ENCODE measurements at places on chromosomes 6 and 20. TPM values are rescaled to one million over a fixed set of nuclear protein-coding genes. Genes with fewer than 3 reads are reported as not detected.

The SAMD3 gene
- total RNA-seq = 4.0 TPM

The EFCAB8 gene
- 0.14 TPM for total RNA-seq

The SPEF1 gene
- total RNA-seq = not detected

The DEFB114 gene
- total RNA-seq = not detected

GRCh38 chr6:106377061-106377540 lies 16.6 kb downstream of the CRYBG1 start:
- no peak for DNase-seq

DNA sequence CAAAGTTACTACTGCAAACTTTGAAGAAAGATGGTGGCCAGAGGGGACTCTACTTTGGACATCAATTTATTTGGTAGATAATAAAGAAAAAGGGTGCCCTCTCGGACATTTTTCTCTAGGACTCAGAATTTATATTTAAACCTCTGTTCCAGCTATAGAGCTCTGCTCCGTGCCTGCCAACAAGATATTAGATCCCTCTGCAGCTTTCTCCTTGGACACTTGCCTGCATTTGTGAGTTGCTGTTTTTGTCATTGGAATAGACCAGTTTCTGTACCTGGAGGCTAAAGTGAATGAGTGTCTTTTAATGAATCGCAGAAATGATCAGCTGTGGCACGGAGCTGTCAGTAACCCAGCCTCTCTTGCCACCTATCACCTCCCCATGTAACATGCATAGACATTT lies 253.5 kb downstream of the NRN1 start:
- no peak for DNase-seq

GRCh38 chr20:56372850-56373249 lies 14.1 kb downstream of the FAM210B start:
- DNase-seq = no peak

- DNase-seq = no peak
These were observed 52.5 kb downstream of the MKKS start for GRCh38 chr20:10381477-10381876.

- no peak for DNase-seq
These were observed 15.7 kb downstream of the RNASET2 start for GRCh38 chr6:166940643-166941068.

GRCh38 chr6:96015518-96016333 lies at the start of gene FUT9:
Gene FUT9, plus strand, starts transcription at chr6:96015974. Its CDS starts 187,182 bp downstream, at chr6:96203156.
- no peak for DNase-seq

GRCh38 chr6:117188627-117189201 lies 76.6 kb upstream of the VGLL2 start:
- DNase-seq = no peak

DNA sequence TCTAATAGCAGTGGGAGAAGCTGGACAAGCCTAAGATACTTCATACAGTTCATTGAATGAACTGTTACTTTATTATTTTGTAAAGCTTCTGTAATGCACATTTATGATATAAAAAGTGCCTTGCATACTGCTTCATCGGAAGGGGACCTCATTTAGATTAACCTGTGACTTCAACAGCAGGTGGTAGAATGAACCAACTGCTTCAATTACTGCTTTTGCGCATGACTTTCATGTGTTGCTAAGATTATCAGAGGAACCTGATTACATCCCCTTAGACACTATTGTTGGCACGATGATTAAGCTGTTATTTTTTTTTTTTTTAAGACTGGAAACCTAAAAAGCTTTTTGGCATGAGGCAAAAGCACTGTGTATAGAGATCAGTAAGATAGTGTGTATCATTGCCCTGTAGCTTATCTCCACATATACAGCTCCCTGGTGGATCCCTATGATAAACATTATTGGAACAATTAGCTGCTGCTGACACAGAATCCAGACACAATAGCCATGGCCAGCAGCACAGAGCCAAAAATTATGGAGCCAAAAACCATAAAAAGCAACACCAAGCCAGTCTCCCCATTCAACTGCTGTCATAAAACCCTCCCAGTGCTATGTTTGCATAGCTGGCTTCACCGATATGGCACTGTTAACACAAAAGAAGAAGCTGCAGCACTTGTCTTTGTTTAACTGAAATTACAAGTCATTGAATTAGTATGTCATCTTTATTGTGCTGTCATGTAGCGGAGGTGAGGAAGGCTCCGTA lies 731.6 kb upstream of the MMS22L start:
- no peak for DNase-seq

GRCh38 chr20:23071996-23072395 lies 14.1 kb downstream of the CD93 start:
- no peak for DNase-seq

GRCh38 chr20:62824476-62825332 lies 7.9 kb downstream of the COL9A3 start:
- DNase-seq = peak; percentile 86

GRCh38 chr6:122799140-122799745 lies 10.2 kb downstream of the SMPDL3A start:
- DNase-seq = no peak

GRCh38 chr6:11459079-11459610 lies 78.4 kb upstream of the TMEM170B start:
- no peak for DNase-seq

DNA sequence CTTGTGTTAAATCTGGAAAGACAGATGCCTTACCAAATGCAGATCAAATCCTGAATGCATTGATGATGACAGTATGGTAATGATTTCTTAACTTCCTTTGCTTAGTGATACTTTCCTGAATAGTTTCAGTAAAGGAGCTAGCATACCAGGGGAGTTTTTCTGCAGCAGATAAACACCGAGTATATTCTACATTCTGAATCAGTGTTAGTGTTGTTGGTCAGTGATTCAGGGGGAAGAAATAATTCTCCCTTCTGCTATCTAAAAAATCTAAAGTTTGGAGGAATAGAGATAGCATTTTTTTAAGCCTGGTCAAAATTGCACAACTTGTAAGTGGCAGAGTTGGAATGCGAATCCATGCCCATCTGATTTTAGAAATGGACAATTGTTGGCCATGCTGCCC lies 512.2 kb upstream of the MARCKS start:
- DNase-seq = no peak

- DNase-seq = no peak
These were observed 79.3 kb downstream of the PLG start for GRCh38 chr6:160781298-160781697.

DNA sequence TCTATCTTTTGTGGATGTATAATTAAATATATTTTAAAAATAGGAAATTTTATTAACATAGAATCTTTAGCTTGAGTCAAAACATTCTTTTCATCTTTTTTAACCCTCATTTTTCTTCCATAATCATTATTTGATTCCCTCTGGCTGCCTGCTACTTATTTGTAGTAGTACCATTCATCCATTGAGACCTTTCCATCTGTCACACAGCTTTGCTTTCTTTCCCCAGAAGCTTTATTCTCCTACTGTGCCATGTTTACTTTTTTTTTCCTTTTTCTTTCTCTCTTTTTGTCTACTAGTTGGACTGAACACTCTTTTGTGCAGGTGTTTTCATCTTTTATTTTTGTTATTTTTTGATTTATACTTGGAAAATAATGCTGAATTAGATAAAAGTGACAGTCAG lies 522.6 kb upstream of the MMS22L start:
- DNase-seq = no peak
